ENCODE measurements at places on chromosomes 5 and 9.

GRCh38 chr5:87079219-87079618 is 188.5 kb upstream of the RASA1 start:
- DNase-seq, result no peak

DNA sequence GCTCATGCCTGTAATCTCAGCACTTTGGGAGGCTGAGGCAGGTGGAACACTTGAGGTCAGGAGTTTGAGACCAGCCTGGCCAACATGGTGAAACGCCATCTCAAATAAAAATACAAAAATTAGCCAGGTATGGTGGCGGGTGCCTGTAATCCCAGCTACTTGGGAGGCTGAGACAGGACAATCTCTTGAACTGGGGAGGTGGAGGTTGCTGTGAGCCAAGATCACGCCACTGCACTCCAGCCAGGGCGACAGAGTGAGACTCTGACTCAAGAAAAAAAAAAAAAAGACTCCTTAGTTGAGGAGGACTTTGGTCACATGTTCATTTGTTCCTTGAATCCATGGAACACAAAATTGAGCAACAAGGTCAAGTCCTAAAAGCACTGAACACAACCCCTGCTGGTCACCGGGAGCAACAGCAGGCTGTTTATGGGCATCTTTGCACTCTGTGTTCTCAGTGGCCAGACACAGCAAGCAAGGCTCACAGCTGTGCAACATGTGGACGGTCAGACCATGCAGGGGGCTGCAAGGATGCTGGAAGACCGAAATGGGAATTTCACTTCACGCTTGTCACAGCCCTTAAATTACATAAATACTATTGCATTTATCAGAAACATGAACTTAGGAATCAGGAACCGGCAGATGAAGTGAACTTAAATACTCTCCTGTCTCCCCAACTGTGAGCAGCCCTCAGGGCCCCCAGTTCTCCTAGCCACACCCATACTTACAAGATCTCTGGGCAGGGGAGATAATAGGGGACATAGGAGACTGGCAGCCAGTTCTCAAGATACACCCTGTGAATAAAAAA is 2.8 kb downstream of the GBGT1 start:
- peak; percentile 41 for DNase-seq

- no peak for DNase-seq
Measured at GRCh38 chr5:132661231-132662003, 3.4 kb downstream of the IL13 start.

- DNase-seq, result no peak
Measured at GRCh38 chr9:976258-976942, at the start of gene DMRT3. TSS of gene DMRT3 (plus strand) at chr9:976655. CDS start at chr9:977002, 347 bp downstream.

- DNase-seq, result no peak
Measured at GRCh38 chr9:133711428-133712220, 26.5 kb downstream of the SARDH start.

GRCh38 chr5:116905885-116906284 is 331.3 kb upstream of the SEMA6A start:
- DNase-seq, result no peak

All from left kidney (tissue), 8 donors.